Activated B cell treated with CpG ODN at 0.5 μM for 24 hours (primary cell): ENCODE measurements at places on chromosomes 2 and 18. TPM values are rescaled to one million over a fixed set of nuclear protein-coding genes. Genes with fewer than 3 reads are reported as not detected.

The PLB1 gene
- 0.05 and 0.64 TPM in 2 replicates for total RNA-seq

The SGPP2 gene
- total RNA-seq = 12.4 and 12.7 TPM in 2 replicates

The LAMA3 gene
- 0.07 TPM in 1 of 2 replicates, not detected in the other for total RNA-seq

The STPG4 gene
- 0.60 and 1.0 TPM in 2 replicates for total RNA-seq

The SPEG gene
- total RNA-seq = 0.09 and 0.42 TPM in 2 replicates

The TDRD15 gene
- total RNA-seq = 0.49 and 0.58 TPM in 2 replicates

The COL5A2 gene
- total RNA-seq = 0.13 and 0.24 TPM in 2 replicates

The CABYR gene
- 2.7 and 2.8 TPM in 2 replicates for total RNA-seq

The GALNT5 gene
- total RNA-seq = not detected in 2 replicates

The SLC4A3 gene
- not detected in 2 replicates for total RNA-seq

The WNT10A gene
- total RNA-seq = 26.9 and 31.8 TPM in 2 replicates

The SERPINB3 gene
- total RNA-seq = not detected in 2 replicates

The FAM237A gene
- not detected in 2 replicates for total RNA-seq

The SLC30A3 gene
- total RNA-seq = 0.12 and 0.27 TPM in 2 replicates

The CDKL4 gene
- 0.24 TPM in 1 of 2 replicates, not detected in the other for total RNA-seq

The SDC1 gene
- not detected in 2 replicates for total RNA-seq

The MYCN gene
- not detected in 2 replicates for total RNA-seq

The ZNF397 gene
- 35.2 and 48.7 TPM in 2 replicates for total RNA-seq

The UGT1A3 gene
- not detected in 2 replicates for total RNA-seq

The ORMDL1 gene
- total RNA-seq = 80.5 and 92.6 TPM in 2 replicates

The ACMSD gene
- total RNA-seq = not detected in 2 replicates

The FAM228A gene
- total RNA-seq = not detected in 2 replicates

The CROCC2 gene
- not detected in 2 replicates for total RNA-seq

The NGEF gene
- not detected in 2 replicates for total RNA-seq

The REL gene
- total RNA-seq = 211 and 238 TPM in 2 replicates

The MOGAT1 gene
- not detected in 2 replicates for total RNA-seq

The REG3G gene
- not detected in 2 replicates for total RNA-seq

The POTEJ gene
- not detected in 2 replicates for total RNA-seq

The DCAF17 gene
- total RNA-seq = 23.1 and 23.5 TPM in 2 replicates

The SPATA3 gene
- not detected in 2 replicates for total RNA-seq

The GBX2 gene
- total RNA-seq = not detected in 2 replicates

The COL4A3 gene
- 15.5 and 18.3 TPM in 2 replicates for total RNA-seq

The XIRP2 gene
- total RNA-seq = not detected in 2 replicates

The DSG3 gene
- not detected in 2 replicates for total RNA-seq

The IL1RL1 gene
- not detected in 2 replicates for total RNA-seq

The CTNNA2 gene
- total RNA-seq = not detected in 2 replicates

The C2orf80 gene
- total RNA-seq = not detected in 2 replicates

The ATP8B1 gene
- total RNA-seq = 0.42 and 0.69 TPM in 2 replicates

The RAX gene
- not detected in 2 replicates for total RNA-seq

The PCARE gene
- total RNA-seq = not detected in 2 replicates

The TSPYL6 gene
- not detected in 2 replicates for total RNA-seq

The UPP2 gene
- not detected in 2 replicates for total RNA-seq

The COL6A3 gene
- total RNA-seq = 0.02 and 0.05 TPM in 2 replicates

The RAPGEF4 gene
- total RNA-seq = 0.17 TPM in 1 of 2 replicates, not detected in the other

The SLC39A10 gene
- 45.7 and 52.3 TPM in 2 replicates for total RNA-seq

The LCT gene
- not detected in 2 replicates for total RNA-seq

The TMEM247 gene
- not detected in 2 replicates for total RNA-seq

The CYP26B1 gene
- not detected in 2 replicates for total RNA-seq

The GPR45 gene
- not detected in 2 replicates for total RNA-seq

The HOXD12 gene
- not detected in 2 replicates for total RNA-seq

The DYSF gene
- total RNA-seq = 0.10 and 0.13 TPM in 2 replicates

The MAP3K20 gene
- total RNA-seq = 8.7 and 9.5 TPM in 2 replicates

The PIEZO2 gene
- total RNA-seq = not detected in 2 replicates

The HADHB gene
- 62.4 and 65.6 TPM in 2 replicates for total RNA-seq

The DCC gene
- total RNA-seq = not detected in 2 replicates

The SCYGR8 gene
- not detected in 2 replicates for total RNA-seq

The MBP gene
- 88.0 and 92.7 TPM in 2 replicates for total RNA-seq
